ENCODE measurements at places on chromosomes 5 and 9. TPM values are rescaled to one million over a fixed set of nuclear protein-coding genes. Genes with fewer than 3 reads are reported as not detected.

GRCh38 chr5:122114501-122114900, 14.8 kb upstream of the ZNF474 start:
- DNase-seq: no peak

DNA sequence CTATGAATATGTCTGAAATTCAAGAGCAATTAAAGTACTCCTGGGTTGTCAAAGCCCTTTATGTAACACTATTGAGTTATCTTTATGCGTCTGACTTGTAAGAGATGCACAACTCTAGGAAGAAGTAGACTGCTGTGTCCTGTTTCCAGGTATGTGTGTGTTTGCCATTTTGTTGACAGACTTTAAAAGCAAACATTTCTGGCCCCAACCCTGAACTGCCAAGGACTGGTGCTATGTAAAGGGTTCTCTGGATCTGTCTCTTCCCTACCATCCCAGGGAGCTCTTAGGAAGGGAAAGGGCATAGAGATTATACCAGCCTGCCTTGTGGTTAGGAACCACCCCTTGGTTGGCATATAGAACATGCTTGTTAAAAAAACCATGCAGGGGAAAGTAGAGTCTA, 12.1 kb downstream of the SLC22A5 start:
- DNase-seq: no peak

GRCh38 chr5:95734187-95734586, 3.1 kb downstream of the RHOBTB3 start:
- no peak for DNase-seq

DNA sequence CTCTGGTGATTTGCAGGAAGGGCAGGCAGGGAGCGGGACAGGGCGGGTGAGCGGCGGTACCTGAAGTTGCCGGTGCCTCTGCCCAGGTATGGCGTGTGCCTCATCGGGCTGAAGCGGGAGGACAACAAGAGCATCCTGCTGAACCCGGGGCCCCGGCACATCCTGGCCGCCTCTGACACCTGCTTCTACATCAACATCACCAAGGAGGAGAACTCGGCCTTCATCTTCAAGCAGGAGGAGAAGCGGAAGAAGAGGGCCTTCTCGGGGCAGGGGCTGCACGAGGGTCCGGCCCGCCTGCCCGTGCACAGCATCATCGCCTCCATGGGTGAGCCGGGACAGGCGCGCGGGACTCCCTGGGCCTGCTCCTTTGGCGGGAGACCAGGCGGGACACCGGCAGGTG, 68.8 kb downstream of the KCNT1 start:
- no peak for DNase-seq

Gene C9orf40
- total RNA-seq: 2.5 TPM

Gene TLR4
- total RNA-seq: 172 TPM
